ENCODE measurements at places on chromosomes 11 and 22.
A peak's percentile ranks its signal among the peaks of the same experiment; 100 is the strongest.

DNA sequence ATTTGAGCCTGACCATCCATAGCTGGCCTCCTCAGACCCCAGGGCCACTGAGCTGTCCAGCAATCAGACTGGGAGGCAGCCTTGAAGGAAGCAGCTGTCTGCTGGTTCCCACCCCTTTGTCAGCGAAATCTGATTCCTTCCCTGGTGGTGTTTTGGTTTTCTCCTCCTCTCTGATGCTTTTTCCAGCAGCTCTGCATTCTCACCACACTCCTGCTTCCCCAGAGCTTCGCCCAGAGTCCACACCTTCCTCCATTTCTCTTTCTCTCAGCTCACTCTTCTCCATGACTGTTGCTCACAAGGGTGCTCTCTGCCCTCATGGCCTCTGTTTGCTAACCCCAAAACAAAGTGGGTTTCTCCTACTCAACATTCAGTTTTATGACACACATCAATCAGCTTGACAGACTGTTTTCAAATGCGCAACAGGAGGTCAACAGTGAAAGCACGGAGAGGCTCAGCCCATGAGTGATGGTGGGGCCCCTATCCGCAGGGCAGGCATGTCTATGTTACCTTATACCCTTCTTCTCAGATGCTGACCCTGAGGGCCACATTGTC is 130.6 kb upstream of the MTNR1B start:
- no peak for DNase-seq

GRCh38 chr11:132648851-132649250 is 883.5 kb downstream of the OPCML start:
- DNase-seq, result no peak

DNA sequence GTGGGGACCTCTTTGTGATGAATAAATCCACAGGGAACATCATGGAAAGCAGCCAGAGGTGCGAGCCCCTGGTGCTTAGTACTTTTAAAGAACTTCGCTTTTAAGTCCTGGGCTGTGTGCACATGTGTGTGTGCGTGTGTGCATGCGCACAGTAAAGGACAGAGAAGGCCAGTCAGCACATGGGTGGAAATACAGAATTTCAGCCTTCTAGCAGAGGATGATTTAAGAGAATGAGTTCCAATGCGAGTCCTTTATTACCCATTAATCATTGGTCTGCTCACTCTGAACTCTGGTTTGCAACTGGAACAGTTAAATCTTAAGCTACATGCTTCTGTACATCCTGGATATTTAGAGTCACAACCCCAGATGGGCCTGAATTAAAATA is 18.9 kb downstream of the TEAD1 start:
- DNase-seq, result no peak

DNA sequence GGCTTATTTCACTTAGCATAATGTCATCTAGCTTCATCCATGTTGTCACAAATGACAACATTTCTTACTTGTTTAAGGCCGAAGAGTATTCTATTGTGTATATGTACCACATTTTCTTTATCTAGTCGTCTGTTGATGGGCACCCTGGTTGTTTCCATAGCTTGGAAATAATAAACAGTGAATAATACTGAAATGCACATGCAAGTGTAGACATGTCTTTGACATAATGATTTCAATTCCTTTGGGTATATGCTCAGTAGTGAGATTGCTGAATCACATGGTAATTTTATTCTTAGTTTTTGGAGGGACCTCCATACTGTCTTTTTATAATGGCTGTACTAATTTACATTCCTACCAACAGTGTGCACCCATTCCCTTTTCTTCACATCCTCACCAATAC is 508.0 kb downstream of the NELL1 start:
- DNase-seq, result no peak

DNA sequence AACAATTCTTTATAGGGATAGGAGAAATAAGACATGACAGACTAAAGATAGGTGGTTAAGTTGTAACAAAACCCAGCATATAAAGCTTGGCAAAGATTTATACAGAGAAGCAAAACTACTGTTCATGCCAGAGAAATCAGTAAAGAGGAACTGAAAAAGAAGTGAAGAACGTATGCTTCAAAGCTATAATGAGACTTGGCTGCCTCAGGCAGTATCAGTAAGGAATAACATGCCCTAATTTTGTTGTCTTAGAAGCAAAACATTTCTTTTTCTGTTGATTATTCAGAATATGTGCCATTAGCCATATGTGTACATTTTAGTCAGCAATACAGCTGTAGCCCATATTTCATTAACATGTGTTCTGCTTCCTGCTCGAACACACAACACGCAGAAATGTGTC is 403.2 kb downstream of the NELL1 start:
- DNase-seq, result no peak

DNA sequence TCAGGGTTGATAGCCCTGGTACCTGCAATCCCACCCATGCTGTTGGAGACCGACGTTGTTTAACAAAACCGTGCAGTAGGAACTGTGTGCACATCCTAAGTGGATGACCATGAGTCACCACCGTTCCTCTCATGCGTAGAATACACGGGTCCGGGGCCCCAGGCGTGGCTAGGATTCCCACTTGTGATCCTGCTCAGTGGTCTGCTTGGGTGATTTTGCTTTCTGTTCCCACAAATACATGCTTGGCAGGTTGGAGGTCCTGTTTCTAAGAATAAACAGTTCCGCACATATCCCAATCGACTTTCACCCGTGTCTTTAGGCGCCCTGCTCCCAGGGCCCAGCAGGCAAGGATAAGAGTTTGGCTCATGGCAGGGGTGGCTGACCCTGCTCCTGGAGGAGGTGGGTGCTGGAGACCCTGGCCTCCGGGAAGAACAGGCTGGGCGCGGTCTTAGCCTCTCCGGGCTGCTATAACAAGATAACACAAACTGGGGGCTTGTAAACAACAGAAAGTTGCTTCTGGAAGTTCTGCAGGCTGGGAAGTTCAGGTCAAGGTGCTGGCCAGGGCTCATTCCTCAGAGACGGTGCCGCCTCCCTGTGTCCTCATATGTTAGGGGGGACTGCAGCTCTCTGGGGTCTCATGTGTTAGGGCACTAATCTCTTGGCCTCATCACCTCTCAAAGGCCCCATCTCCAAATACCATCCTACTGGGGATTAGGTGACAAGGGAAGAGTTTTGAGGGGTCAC is 1028.3 kb downstream of the BRD1 start:
- DNase-seq, result no peak

- DNase-seq, result no peak
Measured at GRCh38 chr11:131629925-131630540, 259.6 kb downstream of the NTM start.

DNA sequence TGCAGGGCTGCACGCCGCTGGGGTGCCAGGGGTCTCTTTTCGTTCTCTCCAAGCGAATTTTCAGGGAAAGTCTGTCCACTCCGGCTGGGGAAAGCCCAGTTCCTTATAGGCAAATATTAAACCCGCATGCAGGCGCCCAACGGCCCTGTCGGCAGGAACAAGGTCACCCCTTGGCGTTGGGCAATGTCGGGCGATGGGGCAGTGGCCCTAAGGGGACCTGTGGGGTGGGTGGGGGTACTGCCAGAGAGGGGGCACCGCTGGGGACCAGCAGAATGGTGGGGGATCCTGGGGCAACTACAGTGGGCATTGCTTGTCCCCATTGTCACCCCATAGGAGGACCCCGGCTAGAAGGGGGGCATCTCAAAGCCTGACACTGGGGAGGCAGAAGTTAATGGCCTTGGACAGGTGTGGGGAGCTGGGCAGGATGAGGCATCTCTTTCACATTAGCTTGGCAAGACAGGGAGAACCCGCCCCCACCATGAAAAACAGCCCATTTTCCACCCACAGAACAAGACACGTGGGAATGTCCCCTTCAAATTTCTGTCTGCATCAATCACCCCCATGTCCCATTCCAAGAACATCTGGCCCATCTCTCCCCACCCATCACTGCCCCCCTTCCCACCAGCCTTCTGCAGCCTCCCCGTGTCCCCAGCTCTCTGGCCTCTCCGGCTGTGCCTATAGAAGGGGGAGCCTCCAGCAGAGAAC is 5.5 kb upstream of the IGF2 start:
- no peak for DNase-seq

- DNase-seq, result no peak
Measured at GRCh38 chr11:34114471-34114870, 9.0 kb downstream of the NAT10 start.

DNA sequence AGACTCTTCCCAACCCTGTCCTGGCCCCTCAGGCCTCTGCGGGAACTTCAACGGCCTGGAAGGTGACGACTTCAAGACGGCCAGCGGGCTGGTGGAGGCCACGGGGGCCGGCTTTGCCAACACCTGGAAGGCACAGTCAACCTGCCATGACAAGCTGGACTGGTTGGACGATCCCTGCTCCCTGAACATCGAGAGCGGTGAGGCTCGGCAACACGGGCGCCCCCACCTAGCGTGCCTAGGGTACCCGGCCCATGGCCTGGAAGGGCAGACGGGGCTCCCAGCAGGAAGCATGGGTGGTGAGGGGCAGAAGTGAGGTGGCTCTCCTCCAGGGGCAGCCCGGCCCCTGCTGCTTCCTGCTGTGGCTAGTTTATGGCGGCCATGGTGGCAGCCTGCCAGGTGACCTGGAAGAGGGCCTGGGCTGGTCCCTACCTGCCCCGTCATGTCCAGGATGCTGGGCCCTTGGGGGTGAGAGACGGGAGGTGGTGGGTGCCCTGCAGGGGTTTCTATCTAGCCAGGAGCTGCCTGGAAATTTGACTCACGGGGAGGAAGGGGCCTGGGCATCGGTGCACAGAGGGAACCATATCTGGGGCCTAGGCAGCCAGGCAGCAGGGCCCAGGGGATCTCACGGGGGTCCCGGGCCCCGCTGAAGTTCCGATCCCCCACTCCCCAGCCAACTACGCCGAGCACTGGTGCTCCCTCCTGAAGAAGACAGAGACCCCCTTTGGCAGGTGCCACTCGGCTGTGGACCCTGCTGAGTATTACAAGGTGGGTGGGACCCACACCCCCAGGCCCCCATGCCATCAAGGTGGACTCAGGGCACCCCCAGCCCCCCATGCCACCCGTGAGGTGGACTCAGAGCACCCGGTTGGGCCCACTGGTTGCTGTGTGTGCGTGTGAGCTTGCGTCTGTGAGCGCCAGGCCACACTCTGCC is 9.2 kb downstream of the MUC2 start:
- DNase-seq, result no peak

DNA sequence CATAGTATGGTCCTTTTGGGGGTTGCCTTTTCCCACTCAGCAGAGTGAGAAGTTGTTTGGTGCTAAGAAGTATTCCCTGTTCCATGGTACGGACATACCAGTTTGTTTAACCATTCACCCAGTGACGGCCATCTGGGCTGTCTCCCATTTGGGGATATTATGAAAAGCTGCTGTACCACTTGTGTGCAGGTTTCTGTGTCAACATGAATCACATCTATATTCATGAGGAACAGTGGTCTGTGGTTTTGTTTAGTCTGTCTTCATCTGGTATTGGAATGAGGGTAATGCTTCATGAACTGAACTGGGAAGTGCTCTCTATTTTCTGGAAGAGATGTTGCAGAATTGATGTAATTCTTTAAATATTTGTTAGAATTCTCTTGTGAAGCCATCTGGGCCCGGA is 89.5 kb downstream of the TRMU start:
- no peak for DNase-seq

GRCh38 chr22:29735416-29735815 is 15.6 kb downstream of the CABP7 start:
- DNase-seq, result no peak

DNA sequence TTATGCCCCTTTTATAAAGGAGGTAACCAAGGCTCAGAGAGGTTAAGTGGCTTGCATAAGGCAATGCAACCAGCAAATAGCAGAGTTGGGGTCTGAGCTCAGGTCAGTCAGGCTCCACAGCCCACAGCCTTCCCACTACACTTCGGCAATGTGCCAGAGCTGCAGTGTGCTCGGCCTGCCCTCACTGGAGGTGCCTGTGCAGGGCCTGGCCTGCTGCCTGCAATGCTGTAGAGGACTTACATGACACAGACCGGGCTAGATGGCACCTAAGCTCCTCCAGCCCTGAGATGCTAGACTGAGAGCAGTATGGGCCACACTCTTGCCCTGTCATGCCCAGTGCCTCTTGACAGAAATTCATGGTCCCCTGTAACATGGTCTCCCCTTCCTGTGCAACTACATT is 49.8 kb downstream of the SERPINH1 start:
- DNase-seq, result no peak

GRCh38 chr11:44942029-44942955 is 8.4 kb downstream of the TP53I11 start:
- no peak for DNase-seq

GRCh38 chr11:2644844-2645778 is 54.7 kb downstream of the KCNQ1OT1 start:
- DNase-seq, result peak; percentile 1

DNA sequence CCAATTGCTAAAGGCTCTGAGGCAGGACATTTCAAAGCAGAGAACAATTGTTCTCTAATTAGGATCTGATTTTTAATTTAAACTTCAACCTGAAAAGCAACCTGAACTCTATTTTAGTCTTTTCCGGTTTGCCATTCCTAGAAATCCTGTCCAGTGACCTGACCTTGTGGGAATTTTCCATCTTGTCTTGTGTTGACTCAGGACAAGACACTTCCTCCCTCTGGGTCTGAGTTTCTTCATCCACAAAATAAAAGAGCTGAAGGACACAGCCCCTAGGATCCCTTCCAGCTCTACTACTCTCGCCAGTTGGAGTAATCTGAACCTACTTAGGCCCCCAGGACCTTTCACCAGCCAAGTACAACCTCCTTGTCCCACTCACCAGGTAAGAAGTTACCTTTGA is 66.5 kb upstream of the POU2AF1 start:
- DNase-seq, result no peak

DNA sequence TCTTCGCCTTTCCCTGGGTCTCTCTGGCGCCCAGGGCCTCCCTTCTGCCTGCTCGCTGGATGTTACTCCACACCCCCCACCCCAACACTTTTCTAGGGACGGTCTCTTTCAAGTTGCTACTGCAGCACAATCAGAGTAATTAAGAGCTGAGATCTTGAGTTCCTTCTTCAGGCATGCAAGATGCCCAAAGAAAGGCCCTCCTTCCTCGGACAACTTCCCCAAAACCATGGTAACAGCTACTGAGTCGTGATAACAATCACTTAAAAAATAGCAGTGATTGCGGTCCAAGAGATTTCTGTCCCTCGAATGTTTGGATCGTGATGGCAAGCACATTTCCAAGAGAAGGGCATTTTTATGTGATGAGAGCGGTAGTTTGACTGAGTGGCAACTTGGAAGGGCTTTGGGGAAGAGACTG is 638 bp upstream of the TENM4 start:
- no peak for DNase-seq

DNA sequence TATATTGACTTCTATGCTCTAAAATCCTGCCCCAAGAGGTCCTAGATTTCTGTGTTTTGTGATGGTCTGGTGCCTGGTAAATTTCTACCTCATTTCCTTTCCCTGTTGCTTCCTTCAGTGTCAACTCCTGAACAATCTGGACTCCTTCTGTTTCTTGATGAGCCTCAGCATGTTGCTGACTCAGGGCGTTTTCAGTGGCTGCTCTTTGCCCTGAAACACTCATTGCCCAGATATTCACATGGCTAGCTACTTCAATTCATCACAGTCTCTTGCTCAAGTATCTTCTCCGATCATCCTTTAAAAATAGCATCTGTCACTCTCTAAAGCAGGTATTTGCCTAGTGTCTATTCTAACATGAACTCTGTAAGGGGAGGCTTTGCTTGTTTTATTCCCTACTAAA is 526.3 kb upstream of the RAG2 start:
- DNase-seq, result no peak
